Stimulated activated CD8-positive, alpha-beta memory T cell treated with anti-CD3 and anti-CD28 coated beads, Interleukin-7, amount 100 ng/mL, for 24 hours (primary cell): ENCODE measurements at places on chromosomes 16 and 17.

DNA sequence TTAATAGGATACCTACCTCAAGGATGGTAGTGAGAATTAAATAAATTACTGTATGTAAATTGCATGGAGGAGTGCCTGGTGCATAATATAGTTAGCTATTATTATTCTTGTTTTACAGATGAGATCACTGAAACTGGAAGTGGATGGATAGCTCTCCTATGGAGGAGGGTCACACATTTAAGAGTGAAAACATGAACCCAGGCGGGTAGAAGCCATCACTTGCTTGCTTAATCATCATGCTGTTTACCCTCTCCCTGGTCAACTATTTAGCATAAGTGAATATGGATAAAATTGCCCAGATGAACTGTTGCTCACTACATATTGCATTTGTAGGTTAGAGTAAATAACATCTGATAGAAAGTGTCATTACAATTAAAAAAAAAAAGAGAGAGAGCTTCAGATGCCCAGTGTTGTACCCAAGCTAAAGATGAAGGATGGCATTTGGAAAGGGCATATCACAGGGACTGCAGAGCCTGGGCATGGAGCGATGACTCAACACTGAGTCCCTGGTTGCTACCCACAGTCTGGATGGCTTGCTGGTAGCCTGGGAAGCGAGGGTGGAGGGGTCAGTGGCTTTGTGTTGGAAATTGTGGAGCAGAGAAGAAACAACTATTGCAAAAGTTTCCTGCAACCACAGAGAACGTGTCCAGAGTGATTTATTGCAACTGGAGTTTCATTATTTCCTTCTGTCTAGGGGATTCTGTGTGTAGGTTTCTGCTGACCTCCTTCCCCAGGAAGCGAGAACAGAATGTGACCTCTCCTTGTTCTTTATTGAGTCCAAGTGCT is 414.4 kb downstream of the SHISA9 start:
- DNase-seq = no peak

DNA sequence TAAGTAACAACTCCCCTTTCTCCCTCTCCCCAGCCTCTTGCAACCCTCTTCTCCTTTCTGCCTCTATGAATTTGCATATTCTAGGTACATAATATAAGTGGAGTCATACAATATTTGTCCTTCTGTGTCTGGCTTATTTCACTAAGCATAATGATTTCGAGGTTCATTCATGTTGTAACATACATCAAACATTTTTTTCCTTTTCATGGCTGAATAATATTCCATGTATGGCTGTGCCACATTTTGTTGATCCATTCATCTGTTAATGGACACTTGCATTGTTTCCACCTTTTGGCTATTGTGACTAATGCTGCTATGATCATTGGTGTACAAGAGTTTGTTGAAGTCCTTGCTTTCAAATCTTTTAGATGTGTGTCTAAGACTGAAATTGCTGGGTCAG is 17.6 kb upstream of the FA2H start:
- no peak for DNase-seq

DNA sequence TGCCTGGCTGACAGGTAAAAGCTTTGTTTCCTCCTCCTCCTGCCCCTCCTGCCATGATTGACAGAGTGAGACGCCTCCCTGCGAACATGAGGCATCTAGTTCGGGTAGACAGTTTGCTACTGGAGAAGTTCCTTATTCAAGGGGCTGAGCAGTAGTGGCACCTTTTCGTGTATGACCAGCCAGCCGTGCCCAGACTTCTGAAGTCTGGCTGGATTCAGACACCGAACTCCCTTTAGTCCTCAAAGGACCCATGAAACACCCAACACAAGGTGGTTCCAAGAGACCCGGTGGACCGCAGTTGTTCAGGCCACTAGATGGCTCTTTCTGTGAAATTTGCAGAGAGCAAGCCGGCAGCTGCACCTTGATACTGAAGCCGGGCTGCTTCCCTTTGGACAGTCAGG is 192.8 kb downstream of the XYLT1 start:
- DNase-seq = no peak

DNA sequence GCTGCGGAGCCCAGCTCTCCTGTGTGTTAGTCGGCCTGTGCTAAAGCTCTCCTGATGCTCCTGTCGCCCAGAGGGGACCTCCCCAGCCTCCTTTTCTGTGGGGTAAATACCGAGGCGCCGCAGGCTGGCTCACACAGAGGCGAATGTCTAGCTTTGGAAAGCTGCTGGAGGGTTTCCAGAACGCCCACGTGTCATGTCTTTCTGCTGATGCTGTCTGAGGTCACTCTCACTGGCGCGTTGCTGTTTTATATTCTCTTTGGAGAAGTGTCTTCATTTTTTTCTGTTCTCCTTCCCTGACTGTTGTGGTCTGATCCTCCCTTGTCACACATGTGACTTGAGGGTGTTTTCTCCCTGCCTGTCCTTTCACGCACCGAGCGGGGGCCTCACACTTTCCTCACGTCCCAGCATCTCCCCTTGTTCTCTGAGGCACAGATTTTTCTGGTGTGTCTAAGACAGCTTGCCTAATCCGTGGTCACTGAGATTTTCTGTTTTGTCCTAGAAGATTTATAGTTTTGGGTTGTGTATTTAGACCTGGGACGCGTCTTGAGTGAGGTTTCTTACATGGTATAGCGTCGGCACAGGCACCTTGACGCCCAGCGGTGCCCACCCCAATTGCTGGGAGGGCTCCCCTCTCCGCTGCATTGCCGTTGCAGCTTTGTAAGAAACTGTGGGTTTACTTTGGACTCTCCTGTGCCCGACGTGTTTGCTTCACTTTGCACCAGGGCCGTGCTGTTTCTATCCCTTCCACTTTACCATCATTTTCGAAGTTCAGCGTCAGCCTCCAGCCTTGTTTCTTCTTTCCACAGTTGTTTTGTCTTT is 92.1 kb upstream of the ZNF750 start:
- DNase-seq = no peak

DNA sequence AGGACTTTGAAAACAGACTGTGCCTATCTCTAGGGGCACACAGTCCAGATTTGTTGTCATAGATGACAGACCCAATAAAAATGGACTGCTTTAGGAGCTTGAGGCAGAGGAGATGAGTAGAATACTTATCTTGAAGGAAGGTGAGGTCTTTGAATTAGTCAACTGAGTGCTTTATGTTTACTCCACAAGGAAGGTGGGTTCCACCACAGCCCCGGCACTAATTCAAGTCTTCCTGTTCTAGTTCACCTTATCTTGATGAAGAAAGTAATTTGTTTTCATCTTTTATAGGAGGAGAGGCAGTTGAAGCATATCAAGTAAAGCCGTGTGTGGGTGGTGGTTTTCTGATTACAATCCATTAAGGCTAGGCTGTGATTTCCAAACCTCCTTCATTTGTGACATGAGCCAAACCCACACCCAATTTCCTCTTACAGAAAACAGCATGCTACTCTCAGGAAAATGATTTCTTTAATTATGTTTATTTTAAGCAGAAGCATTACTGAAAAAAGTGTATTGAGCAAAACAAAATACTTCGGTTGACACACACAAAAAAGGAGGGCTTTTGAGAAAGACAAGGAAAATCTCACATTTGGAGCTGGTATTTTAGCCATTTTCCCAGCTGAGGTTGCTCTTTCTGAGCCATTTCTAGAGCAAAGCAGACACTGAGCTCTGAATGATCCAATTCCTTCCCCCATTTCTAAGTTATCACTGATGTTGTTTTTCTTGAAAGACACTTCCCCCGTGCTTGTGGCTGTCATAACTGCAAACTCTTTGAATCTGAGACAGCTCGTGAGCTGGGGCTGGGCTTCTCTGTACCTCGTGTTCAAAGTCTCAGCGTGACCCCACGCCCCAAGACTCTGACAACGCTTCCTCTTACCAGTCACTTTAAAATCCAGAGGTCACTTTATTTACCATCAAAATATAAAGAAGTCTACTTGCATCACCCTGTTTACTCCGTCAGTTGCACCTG is 35.4 kb downstream of the CDRT15 start:
- no peak for DNase-seq

GRCh38 chr17:65545705-65546523 is 15.5 kb downstream of the AXIN2 start:
- DNase-seq = no peak

- peak; percentile 54 for DNase-seq
These were observed at the start of gene GHDC for GRCh38 chr17:42193969-42194899. Gene GHDC (minus strand): TSS chr17:42194494. CDS start chr17:42193581, 913 bp downstream.

DNA sequence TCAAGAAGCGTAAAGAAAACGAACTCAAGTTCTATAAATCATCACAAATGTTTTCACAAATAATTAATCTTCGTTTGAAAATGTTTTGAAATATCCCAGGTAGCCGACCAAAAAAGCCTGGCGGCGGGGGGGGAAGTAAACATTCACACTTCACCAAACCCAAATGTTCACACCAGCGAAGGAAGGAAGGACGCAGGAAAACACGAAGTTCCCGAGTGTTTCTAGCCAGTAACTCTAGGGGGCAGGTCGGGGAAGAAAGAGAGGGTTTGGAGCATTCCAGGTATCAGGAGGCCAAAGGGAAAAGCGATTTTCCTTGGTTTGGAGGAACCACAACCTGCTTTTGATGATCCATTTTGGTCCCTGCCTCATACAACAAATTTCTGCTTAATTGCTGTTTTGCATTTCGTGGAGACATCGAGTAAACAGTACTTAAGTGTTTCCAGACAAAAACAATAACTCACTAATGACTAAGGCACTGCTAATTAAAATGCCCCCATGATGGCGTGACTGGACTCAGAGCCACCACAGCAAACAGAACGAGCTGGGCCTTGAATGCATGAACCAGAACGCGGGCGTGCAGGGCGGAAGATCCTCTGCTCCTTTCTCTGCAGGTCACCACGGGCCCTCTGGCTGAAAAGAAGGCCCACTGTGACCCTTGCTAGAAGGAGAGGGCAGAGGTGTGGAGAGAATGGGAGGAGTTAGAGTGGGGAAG is 16.6 kb downstream of the ZFHX3 start:
- no peak for DNase-seq

DNA sequence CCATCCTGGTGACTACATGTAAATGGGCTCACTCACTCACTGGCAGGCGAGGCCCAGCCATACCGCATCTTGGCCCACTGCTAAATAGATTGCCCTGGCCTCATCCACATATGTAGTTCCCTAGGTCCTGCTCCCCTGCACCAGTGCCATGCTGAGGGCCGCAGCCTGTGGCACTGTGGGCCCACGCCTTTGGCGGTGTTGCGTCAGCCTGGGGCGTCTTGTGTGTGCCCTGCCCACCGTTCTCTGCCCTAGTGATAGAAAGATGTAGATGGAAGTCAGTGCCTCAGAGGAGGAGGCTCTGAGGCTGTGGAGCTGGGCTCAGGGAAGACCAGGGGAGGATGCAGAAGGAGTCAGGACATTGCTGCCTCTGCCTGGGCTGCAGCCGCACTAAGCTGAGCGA is 18.9 kb downstream of the C17orf75 start:
- no peak for DNase-seq

GRCh38 chr16:76278980-76279379 is 1.8 kb downstream of the CNTNAP4 start:
- DNase-seq = no peak

- no peak for DNase-seq
These were observed 15.0 kb downstream of the RAB40B start for GRCh38 chr17:82683534-82683933.

DNA sequence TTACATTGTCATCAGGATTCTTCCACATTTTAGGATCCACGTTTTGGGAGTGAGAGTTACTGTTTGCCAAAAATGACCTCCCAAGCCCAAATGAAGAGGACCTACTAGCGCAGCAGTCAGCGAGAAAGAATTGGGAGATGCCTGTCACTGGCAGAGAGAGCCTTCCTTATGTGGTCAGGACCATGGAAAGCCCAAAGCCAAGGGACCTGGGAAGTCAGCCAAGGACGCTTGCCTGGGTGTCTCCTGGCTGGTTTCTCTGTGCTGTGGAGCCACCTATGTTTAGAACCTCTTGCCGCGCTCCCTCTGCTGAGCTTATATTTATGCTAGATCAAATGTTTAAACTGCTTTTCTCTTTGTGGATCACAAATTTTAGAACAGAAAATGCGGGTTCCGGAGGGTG is 24.9 kb upstream of the RHBDL3 start:
- no peak for DNase-seq

DNA sequence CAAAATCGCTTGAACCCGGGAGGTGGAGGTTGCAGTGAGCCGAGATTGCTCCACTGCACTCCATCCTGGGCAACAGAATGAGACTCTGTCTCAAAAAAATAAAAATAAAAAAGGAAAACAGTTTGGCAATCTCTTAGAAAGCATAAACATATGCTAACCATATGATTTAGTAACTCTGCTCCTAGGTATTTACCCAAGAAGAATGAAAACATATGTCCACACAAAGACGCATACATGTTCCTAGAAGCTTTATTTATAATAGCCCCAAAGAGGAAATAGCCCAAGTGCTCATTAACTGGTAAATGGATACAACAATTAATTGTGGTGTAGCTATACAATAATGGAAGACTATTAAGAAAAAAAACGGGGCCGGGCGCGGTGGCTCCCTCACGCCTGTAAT is 18.5 kb upstream of the CDH1 start:
- DNase-seq = no peak

GRCh38 chr16:89641458-89642119 is 15.9 kb downstream of the CHMP1A start:
- DNase-seq = no peak

- no peak for DNase-seq
These were observed 35.7 kb downstream of the KANSL1 start for GRCh38 chr17:46157443-46158062.

- no peak for DNase-seq
These were observed 45.4 kb downstream of the CDH1 start for GRCh38 chr16:68782198-68783174.

DNA sequence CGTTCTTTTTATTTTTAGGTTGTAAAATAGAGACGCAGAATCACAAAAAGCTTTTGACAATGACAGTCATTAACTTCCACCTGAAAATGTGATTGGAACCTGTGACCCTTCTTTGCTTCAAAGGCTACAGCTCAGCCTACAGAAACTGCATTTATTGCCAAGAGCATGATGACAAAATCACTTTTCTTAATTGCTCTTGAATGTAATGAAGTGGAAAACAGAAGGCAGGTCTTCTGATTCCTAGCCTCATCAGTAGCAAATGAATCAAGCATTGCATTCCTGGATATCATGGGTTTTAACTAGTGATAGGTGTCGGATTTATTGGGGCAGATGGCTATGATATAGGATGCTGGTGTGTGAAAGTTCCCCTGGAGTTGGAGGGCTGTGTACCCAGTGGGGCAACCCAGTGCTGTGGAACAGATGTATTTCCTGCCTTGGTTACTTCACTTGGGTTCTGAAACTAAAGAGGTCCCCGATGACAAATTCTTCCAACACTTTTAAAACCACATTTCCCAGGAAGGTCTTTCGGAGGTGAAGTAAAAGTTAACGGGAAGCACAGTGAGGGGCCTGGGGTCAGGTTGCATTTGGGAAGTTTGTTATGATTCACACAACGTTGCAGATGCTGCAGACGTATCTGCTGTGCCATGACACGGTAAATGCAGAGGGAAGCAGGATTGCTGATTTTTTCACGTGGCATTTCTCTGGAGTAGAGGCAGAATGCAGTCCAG is 127.5 kb downstream of the HS3ST3A1 start:
- no peak for DNase-seq

- DNase-seq = no peak
These were observed 300.2 kb upstream of the IRX5 start for GRCh38 chr16:54630284-54630967.

GRCh38 chr16:1828645-1829410 is 1.8 kb downstream of the FAHD1 start:
- no peak for DNase-seq

GRCh38 chr17:28777178-28777577 is 33.4 kb downstream of the TRAF4 start:
- no peak for DNase-seq
